Pancreas (tissue), 10 donors: ENCODE measurements at places on chromosomes 16 and 17. TPM values are rescaled to one million over a fixed set of nuclear protein-coding genes. Genes with fewer than 3 reads are reported as not detected.

GRCh38 chr16:46884513-46885293 lies 541 bp downstream of the GPT2 start:
- DNase-seq: peak; percentile 78

- DNase-seq: no peak
Measured at GRCh38 chr16:85124636-85125346, 12.5 kb upstream of the CIBAR2 start.

DNA sequence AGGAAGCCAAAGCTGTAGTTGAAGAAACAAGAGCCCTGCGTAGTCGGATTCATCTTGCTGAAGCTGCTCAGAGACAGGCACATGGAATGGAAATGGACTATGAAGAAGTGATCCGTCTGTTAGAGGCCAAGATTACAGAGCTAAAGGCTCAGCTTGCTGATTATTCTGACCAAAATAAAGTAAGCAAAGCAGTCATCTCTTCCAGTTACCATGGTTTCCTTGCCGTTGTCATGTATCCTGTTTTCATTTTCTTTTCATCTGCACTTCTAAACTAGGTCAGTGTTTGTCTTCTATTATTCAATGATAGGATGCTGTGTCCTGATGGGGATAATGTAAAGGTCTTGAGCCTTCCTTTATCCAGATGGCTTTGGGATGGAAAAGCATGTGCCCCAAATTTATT lies 104.3 kb downstream of the STXBP4 start:
- DNase-seq: no peak

DNA sequence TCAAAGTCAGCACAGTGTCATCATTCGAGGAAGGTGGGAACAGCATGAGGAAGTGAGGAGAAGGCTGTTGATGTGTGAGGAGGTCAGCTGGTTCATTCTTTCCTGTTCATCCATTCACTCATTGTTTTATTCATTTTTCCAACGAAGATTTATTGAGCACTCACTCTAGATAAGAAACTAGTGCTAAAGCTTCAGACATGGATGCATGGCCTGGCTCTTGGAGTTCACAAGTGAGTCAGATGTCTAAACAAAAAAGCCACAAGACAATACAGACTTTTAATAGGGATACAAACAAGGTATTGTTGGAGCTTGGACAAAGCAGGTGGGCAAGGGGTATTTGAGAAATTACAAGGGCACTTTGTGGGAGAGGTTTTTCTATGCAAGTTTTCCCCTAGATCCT lies 31.3 kb upstream of the MPHOSPH6 start:
- DNase-seq: no peak

- DNase-seq: no peak
Measured at GRCh38 chr17:5759501-5759925, 175.2 kb upstream of the NLRP1 start.

GRCh38 chr17:3771140-3771539 lies 29.8 kb downstream of the ITGAE start:
- DNase-seq: no peak

- no peak for DNase-seq
Measured at GRCh38 chr17:57629470-57629869, 115.6 kb downstream of the CCDC182 start.

SOCS3 gene
- 28.5 TPM for polyA plus RNA-seq

SLC52A1 gene
- polyA plus RNA-seq: 0.08 TPM

NPIPA1 gene
- polyA plus RNA-seq: 126 TPM

PYY gene
- polyA plus RNA-seq: 1.1 TPM

SRR gene
- 2.0 TPM for polyA plus RNA-seq

GGA2 gene
- 53.3 TPM for polyA plus RNA-seq

RNU2-1 gene
- polyA plus RNA-seq: not detected
